ENCODE measurements at places on chromosomes 7 and 10. TPM values are rescaled to one million over a fixed set of nuclear protein-coding genes. Genes with fewer than 3 reads are reported as not detected.

The HOXA4 gene
- 0.66 TPM for total RNA-seq

The FANK1 gene
- total RNA-seq = 1.3 TPM

The RELN gene
- 4.7 TPM for total RNA-seq

The HMX2 gene
- not detected for total RNA-seq

The CRHR2 gene
- not detected for total RNA-seq

The DUSP5 gene
- total RNA-seq = 23.0 TPM

The PPP1R17 gene
- total RNA-seq = not detected

The RET gene
- 1.6 TPM for total RNA-seq

The CAV2 gene
- 79.1 TPM for total RNA-seq

The ARPC1A gene
- total RNA-seq = 410 TPM

The ZNF365 gene
- total RNA-seq = 3.8 TPM

The SPDYE11 gene
- total RNA-seq = under 0.01 TPM

The AQP1 gene
- 1.5 TPM for total RNA-seq

The OR9A2 gene
- not detected for total RNA-seq

The RAMP3 gene
- total RNA-seq = 0.58 TPM

The TMEM229A gene
- not detected for total RNA-seq

The MYOF gene
- 263 TPM for total RNA-seq

The PLXDC2 gene
- 2.8 TPM for total RNA-seq

The AUTS2 gene
- total RNA-seq = 5.1 TPM

The PRSS37 gene
- not detected for total RNA-seq

The CREB3L2 gene
- 22.7 TPM for total RNA-seq

The CTNNA3 gene
- not detected for total RNA-seq

The MINPP1 gene
- 52.4 TPM for total RNA-seq

The CAV1 gene
- total RNA-seq = 614 TPM

The PIK3AP1 gene
- not detected for total RNA-seq

The PNLIPRP1 gene
- total RNA-seq = not detected

The PIK3CG gene
- not detected for total RNA-seq

The CCZ1B gene
- total RNA-seq = 19.0 TPM

The SCART1 gene
- total RNA-seq = 3.0 TPM

The MCMBP gene
- 43.1 TPM for total RNA-seq

The MBL2 gene
- total RNA-seq = not detected

The SPDYE16 gene
- total RNA-seq = 0.33 TPM

The ELOVL3 gene
- 0.83 TPM for total RNA-seq

The TYW1B gene
- total RNA-seq = 5.8 TPM

The PIP gene
- not detected for total RNA-seq

The FIGNL1 gene
- 19.2 TPM for total RNA-seq

The C10orf105 gene
- not detected for total RNA-seq

The TEX36 gene
- total RNA-seq = not detected

The ZNF138 gene
- total RNA-seq = 2.2 TPM

The LAMB1 gene
- 478 TPM for total RNA-seq

The PTN gene
- 35.4 TPM for total RNA-seq

The RTKN2 gene
- total RNA-seq = 1.3 TPM

The OLAH gene
- not detected for total RNA-seq

The ZNF736 gene
- 9.4 TPM for total RNA-seq

The GPR22 gene
- total RNA-seq = not detected

The FXYD4 gene
- total RNA-seq = not detected

The ZSCAN25 gene
- 10.3 TPM for total RNA-seq

The SORCS3 gene
- total RNA-seq = not detected
